ENCODE measurements at places on chromosomes 7 and 10.

GRCh38 chr7:99390941-99391602, 16.5 kb downstream of the ARPC1B start:
- DNase-seq, result no peak

GRCh38 chr7:27091105-27091504, 4.7 kb downstream of the HOXA1 start:
- DNase-seq, result no peak

- no peak for DNase-seq
Measured at GRCh38 chr10:79925614-79926013, 23.3 kb downstream of the SFTPD start.

GRCh38 chr7:31788445-31788844, 101.4 kb downstream of the PPP1R17 start:
- DNase-seq, result no peak

- DNase-seq, result no peak
Measured at GRCh38 chr7:1059200-1060091, 15.1 kb downstream of the GPR146 start.

- no peak for DNase-seq
Measured at GRCh38 chr10:22158426-22158825, 59.4 kb downstream of the EBLN1 start.

- no peak for DNase-seq
Measured at GRCh38 chr10:77574438-77574837, 63.2 kb downstream of the KCNMA1 start.

GRCh38 chr7:7474436-7474835, 61.2 kb downstream of the COL28A1 start:
- no peak for DNase-seq

- no peak for DNase-seq
Measured at GRCh38 chr10:100502926-100503494, 16.7 kb downstream of the SEC31B start.

Data from LoVo (cell line).